ENCODE measurements at places on chromosomes 5 and 9. TPM values are rescaled to one million over a fixed set of nuclear protein-coding genes. Genes with fewer than 3 reads are reported as not detected.

- H3K36me3 ChIP-seq: peaks cover 10% of the 10 kb centered on the region
- DNase-seq: no peak
- no peaks in the 10 kb centered on the region for H3K27me3 ChIP-seq
- no peaks in the 10 kb centered on the region for H3K4me1 ChIP-seq
Measured at GRCh38 chr5:75551471-75551870, 39.8 kb downstream of the POLK start.

DNA sequence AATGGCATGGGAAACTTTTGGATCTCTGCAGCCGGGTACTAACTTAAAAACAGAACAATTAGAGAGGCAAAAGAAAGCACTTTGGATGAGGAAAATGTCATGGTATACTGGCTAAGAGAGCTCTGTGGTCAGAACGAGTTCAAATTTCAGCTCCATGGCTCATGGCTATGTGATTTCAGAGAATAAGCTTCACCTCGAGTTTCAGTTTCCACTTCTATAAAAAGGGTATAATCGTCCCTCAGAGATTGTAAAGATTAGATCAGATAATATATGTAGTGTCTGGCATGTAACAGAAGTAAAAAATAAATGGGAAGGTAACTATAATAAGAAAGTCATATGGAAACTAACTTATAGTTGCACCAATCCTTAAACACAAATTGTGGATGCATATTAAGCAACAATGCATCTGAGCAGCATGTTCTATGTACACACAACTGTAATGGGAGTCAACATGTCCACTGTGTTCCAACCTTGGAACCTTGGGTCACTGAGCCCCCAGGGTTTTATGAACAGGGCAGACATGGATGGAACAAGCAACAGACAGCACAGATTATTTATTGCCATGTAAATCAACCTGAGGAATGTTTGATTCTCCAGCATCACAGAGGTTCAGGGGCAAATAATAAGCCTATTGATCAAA lies 145.4 kb downstream of the MAPKAP1 start:
- no peaks in the 10 kb centered on the region for H3K27me3 ChIP-seq
- DNase-seq: no peak
- no peaks in the 10 kb centered on the region for H3K4me1 ChIP-seq
- no peak overlapping the region for H3K27ac ChIP-seq
- H3K36me3 ChIP-seq: peaks cover 2% of the 10 kb centered on the region

GRCh38 chr5:124089578-124089977 lies 577.6 kb downstream of the CSNK1G3 start:
- no peak for DNase-seq
- H3K4me3 ChIP-seq: no peak overlapping the region
- H3K27ac ChIP-seq: no peak overlapping the region
- no peaks in the 10 kb centered on the region for H3K36me3 ChIP-seq
- peaks cover 27% of the 10 kb centered on the region for H3K4me1 ChIP-seq
- no peaks in the 10 kb centered on the region for H3K27me3 ChIP-seq

- no peak overlapping the region for H3K4me3 ChIP-seq
- H3K27ac ChIP-seq: no peak overlapping the region
- peaks cover 2% of the 10 kb centered on the region for H3K4me1 ChIP-seq
- DNase-seq: no peak
- H3K27me3 ChIP-seq: peaks cover 31% of the 10 kb centered on the region
Measured at GRCh38 chr5:4245511-4245910, 649.9 kb downstream of the IRX1 start.

- H3K4me1 ChIP-seq: peaks cover 3% of the 10 kb centered on the region
- H3K27ac ChIP-seq: no peak overlapping the region
- H3K36me3 ChIP-seq: no peaks in the 10 kb centered on the region
Measured at GRCh38 chr5:52255308-52255707, 532.4 kb upstream of the ITGA1 start.

DNA sequence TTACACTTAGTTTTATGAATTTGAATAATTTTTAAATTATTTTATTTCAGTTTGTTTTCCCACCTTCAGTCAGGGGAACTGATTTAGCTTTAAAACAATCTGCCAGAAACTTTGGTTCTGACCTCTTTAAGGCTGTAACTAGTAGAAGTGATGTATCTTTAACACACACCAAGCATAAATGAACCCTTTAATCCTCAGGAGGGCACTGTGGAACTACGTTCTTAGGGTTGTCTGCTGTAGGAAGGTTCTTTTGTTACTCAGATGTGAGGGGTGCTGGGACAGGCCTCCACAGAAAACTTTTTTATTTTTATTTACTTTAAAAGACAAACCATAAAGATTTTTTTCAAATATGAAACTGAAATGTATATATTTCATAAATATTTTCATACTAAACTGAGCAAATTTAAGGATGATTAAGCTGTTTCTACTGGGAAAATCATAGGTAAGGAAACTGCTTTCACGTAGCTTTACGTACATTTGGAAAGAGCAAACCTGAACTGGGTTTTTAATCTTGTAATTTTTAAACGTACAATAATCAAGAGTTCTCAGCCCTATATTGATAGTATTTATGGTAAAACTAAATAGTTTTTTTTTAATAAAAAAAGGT lies 5.3 kb downstream of the KLF4 start:
- no peak for DNase-seq
- H3K27ac ChIP-seq: no peak overlapping the region
- peaks cover 72% of the 10 kb centered on the region for H3K27me3 ChIP-seq
- peaks cover 2% of the 10 kb centered on the region for H3K4me1 ChIP-seq
- H3K36me3 ChIP-seq: peaks cover 7% of the 10 kb centered on the region

- peak overlapping the region; percentile 98 for H3K27ac ChIP-seq
- DNase-seq: no peak
- H3K27me3 ChIP-seq: no peaks in the 10 kb centered on the region
- H3K4me3 ChIP-seq: no peak overlapping the region
Measured at GRCh38 chr5:1568201-1568979, 44.6 kb upstream of the LPCAT1 start.

GRCh38 chr9:109887079-109887478 lies 107.1 kb downstream of the PALM2AKAP2 start:
- no peaks in the 10 kb centered on the region for H3K4me1 ChIP-seq
- no peak overlapping the region for H3K27ac ChIP-seq
- H3K27me3 ChIP-seq: peaks cover 9% of the 10 kb centered on the region
- DNase-seq: no peak
- H3K36me3 ChIP-seq: no peaks in the 10 kb centered on the region

The CD72 gene
- total RNA-seq: 4.2 TPM

The EGFLAM gene
- 0.69 TPM for total RNA-seq

GRCh38 chr5:157166214-157167213 lies at the start of gene GARIN3:
Gene GARIN3 (minus strand): TSS chr5:157166264. CDS start chr5:157166168, 96 bp downstream.
- no peaks in the 10 kb centered on the region for H3K4me1 ChIP-seq
- H3K36me3 ChIP-seq: no peaks in the 10 kb centered on the region
- no peak within 1 kb of the TSS for H3K4me3 ChIP-seq
- H3K27ac ChIP-seq: no peak within 1 kb of the TSS
- H3K27me3 ChIP-seq: no peaks in the 10 kb centered on the region
- DNase-seq: no peak

- H3K27ac ChIP-seq: no peak overlapping the region
- no peak for DNase-seq
- H3K27me3 ChIP-seq: peaks cover 3% of the 10 kb centered on the region
- H3K4me3 ChIP-seq: no peak overlapping the region
Measured at GRCh38 chr5:10607666-10608073, 43.8 kb downstream of the ANKRD33B start.

GRCh38 chr9:86285261-86285660 lies 2.9 kb upstream of the ISCA1 start:
- no peak overlapping the region for H3K27ac ChIP-seq
- peaks cover 1% of the 10 kb centered on the region for H3K36me3 ChIP-seq
- no peak overlapping the region for H3K4me3 ChIP-seq
- H3K4me1 ChIP-seq: peaks cover 16% of the 10 kb centered on the region

The TRAF1 gene
- total RNA-seq: 6.7 TPM

DNA sequence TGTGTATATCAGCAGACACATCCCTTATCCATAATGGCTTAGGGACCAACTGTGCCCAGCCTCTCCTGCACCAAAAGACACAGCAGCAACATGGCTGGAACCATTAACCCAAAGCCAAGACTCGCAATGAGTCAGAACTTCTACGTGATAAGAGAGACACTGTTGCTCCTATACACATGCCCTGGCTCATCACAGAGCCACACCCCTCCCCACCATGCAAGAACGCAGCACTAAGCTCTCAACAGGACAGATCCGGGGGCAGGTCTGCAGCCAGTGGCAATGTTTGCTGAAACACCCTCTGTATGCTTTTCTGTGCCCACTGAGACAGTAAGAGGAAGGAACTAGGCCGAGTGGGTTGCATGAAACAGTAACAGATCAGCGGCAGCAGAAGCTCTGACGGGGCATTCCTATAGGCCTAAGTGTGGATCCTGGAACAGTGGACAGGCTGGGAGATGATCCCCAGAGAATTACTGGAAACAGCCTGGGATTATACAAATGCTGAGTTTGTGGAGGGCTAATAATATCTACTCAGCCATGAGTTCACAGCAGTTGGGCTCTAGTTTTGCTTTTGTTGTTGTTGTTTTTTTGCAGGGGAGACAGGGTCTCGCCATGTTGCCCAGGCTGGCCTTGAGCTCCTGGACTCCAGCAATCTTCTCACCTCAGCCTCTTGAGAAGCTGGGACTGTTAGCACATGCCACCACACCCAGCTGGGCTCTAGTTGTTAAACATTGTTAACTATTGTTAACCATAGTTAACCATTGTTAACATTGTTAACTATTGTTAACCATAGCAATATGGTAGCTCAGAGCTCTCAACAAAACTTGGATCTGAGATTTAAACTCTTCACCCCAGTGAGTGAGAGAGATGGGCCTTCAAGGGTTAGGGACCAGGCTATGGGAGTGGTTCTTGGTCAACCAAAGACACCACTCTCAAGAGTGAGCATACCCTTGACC lies 41.0 kb downstream of the B4GALT1 start:
- peaks cover 25% of the 10 kb centered on the region for H3K36me3 ChIP-seq
- H3K4me1 ChIP-seq: peaks cover 16% of the 10 kb centered on the region
- H3K27ac ChIP-seq: peak overlapping the region; percentile 42

DNA sequence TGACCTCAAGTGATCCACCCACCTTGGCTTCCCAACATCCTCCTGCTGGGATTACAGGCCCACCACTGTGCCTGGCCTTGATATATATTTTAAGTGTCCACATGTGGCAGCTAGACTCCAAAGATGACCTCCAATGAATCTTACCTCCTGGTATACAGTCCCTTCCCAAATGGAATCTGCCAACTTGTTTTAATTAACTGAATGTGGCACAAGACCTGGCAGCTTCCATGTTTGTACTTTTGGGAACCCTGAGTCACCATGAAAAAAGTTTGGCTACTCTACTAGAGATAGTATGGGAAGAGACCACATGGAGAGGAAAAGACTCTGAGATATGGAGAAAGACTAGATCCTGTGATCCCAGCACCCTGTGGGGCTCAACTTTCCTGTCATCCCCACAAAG lies 42.5 kb downstream of the CCL28 start:
- no peaks in the 10 kb centered on the region for H3K4me1 ChIP-seq
- H3K27ac ChIP-seq: no peak overlapping the region
- no peaks in the 10 kb centered on the region for H3K27me3 ChIP-seq
- no peak overlapping the region for H3K4me3 ChIP-seq
- no peaks in the 10 kb centered on the region for H3K36me3 ChIP-seq

The ANKRD20A1 gene
- 1.6 TPM for total RNA-seq

GRCh38 chr5:180784497-180785097 lies 18.0 kb downstream of the MGAT1 start:
- DNase-seq: no peak
- H3K36me3 ChIP-seq: no peaks in the 10 kb centered on the region
- no peak overlapping the region for H3K27ac ChIP-seq
- H3K4me1 ChIP-seq: peaks cover 15% of the 10 kb centered on the region
- H3K4me3 ChIP-seq: no peak overlapping the region

DNA sequence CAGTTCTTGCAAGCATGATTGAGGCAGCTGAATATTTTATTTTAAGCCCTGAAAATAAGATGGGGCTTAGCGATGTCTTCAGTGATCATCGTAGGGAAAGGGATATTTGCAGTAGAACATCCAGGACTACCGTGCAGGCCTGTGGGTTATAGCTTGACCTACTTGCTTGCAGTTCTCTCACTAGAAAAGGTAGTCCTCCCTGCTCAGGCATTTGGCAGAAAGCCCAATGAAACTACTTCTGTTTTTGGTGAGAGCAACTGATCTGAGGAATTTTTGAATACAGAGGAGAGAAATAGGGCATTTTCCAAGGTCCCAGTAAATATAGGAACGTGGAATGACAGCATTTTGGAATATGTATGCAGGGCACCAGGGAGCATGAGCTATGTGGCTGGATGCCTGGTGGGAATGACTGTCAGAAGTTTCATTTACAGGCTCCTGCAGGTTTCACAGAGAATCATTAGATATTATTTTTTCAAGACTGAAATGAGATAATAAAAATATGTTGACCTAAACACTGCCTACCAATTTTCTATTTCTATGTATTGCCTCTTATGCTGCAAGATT lies 417.9 kb upstream of the ACTBL2 start:
- H3K4me3 ChIP-seq: no peak overlapping the region
- no peaks in the 10 kb centered on the region for H3K4me1 ChIP-seq
- H3K27me3 ChIP-seq: no peaks in the 10 kb centered on the region
- no peaks in the 10 kb centered on the region for H3K36me3 ChIP-seq

GRCh38 chr9:100555471-100555870 lies 22.4 kb upstream of the CAVIN4 start:
- peak overlapping the region; percentile 53 for H3K27ac ChIP-seq
- no peak for DNase-seq
- peaks cover 20% of the 10 kb centered on the region for H3K36me3 ChIP-seq
- no peak overlapping the region for H3K4me3 ChIP-seq

The ZFAND5 gene
- total RNA-seq: 183 TPM

GRCh38 chr9:135404451-135405144 lies 75.0 kb upstream of the PPP1R26 start:
- DNase-seq: no peak
- no peak overlapping the region for H3K4me3 ChIP-seq
- H3K4me1 ChIP-seq: no peaks in the 10 kb centered on the region

DNA sequence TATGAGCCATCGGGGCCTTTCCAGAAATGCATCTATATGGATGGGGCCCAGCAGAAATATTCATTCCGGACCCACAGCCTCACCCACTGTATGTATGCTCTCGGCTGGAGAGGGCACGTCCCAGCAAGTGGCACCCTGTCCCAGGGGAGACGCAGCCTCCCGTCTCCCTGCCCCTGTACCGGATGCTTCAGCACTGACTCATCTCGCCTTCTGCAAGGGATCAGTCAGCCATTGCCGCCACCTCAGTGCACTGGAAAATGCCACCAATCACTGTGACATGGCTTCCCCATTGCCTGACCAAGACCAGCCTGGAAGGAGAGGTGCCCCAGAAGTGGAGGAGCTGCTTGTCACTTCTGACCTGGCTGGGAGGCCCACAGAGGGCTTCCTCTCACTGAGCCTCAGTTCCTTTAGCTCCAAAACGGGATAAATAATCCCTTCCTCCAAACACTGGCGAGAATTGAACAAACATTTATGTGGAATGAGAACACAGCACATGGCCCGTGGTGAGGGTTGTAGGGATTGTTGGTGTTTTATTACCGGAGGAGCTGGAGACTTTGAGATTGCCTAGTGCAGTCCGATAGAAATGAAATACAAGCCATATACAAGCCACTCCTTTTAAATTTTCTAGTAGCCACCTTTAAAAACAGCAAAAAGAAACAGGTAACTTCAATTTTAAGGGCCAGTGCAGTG lies 43.9 kb upstream of the ORM1 start:
- H3K27me3 ChIP-seq: no peaks in the 10 kb centered on the region
- DNase-seq: no peak
- no peaks in the 10 kb centered on the region for H3K4me1 ChIP-seq
- H3K27ac ChIP-seq: peak overlapping the region; percentile 73

GRCh38 chr5:96080557-96080956 lies 118.9 kb upstream of the ELL2 start:
- H3K27ac ChIP-seq: no peak overlapping the region
- no peak overlapping the region for H3K4me3 ChIP-seq
- H3K27me3 ChIP-seq: no peaks in the 10 kb centered on the region

The HAVCR2 gene
- 0.62 TPM for total RNA-seq

- no peaks in the 10 kb centered on the region for H3K27me3 ChIP-seq
- no peak overlapping the region for H3K4me3 ChIP-seq
- peaks cover 42% of the 10 kb centered on the region for H3K4me1 ChIP-seq
- H3K36me3 ChIP-seq: peaks cover 40% of the 10 kb centered on the region
- DNase-seq: no peak
Measured at GRCh38 chr9:72352911-72353388, 12.1 kb downstream of the ZFAND5 start.
